Activated T-cell treated with anti-CD3 and anti-CD28 coated beads for 4 hours (primary cell): ENCODE measurements at places on chromosomes 5 and 9.
A peak's percentile ranks its signal among the peaks of the same experiment; 100 is the strongest.

DNA sequence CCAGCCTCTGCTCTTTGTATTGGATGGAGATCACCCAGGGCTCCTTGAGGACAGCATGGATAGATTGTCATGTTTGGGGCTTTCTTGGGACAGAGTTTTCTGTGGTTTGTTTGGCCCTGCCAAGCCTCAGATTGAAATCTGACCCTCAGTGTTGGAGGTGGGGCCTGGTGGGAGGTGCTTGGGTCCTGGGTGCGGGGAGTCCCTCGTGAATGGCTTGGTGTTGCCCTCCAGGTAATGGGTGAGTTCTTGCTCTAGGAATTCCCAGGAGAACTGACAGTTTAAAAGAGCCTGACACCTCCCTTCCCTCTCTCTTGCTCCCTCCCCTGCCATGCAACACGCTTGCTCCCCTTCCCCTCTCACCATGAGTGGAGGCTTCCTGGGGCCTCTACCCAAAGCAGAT lies 48.6 kb upstream of the OLFM1 start:
- DNase-seq, result no peak

- no peak for DNase-seq
These were observed 311.0 kb downstream of the NSG2 start for GRCh38 chr5:174356536-174356935.

DNA sequence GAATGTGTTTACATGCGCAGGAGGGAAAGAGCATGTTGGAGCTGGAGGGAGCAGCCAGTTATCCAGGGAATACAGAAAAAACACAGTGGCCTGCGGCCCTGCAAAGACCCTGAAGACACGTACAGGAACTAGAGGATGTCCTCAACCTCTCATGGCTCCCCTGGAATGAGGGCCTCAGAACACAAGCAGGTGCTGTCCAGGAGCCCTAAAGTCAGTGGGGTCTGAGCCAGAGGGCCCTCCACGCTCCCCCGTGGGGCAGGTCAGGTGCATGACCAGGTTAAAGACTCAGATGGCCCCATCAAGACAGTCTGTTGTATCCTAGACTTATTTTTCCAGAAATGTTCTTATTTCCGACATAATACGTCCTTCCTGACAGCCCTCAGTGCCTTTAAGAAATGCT lies 106.9 kb downstream of the ROR2 start:
- DNase-seq, result no peak

- peak; percentile 40 for DNase-seq
These were observed 60.2 kb downstream of the FBXO38 start for GRCh38 chr5:148443998-148444397.

- DNase-seq, result no peak
These were observed 120.8 kb upstream of the MTAP start for GRCh38 chr9:21681641-21682040.

DNA sequence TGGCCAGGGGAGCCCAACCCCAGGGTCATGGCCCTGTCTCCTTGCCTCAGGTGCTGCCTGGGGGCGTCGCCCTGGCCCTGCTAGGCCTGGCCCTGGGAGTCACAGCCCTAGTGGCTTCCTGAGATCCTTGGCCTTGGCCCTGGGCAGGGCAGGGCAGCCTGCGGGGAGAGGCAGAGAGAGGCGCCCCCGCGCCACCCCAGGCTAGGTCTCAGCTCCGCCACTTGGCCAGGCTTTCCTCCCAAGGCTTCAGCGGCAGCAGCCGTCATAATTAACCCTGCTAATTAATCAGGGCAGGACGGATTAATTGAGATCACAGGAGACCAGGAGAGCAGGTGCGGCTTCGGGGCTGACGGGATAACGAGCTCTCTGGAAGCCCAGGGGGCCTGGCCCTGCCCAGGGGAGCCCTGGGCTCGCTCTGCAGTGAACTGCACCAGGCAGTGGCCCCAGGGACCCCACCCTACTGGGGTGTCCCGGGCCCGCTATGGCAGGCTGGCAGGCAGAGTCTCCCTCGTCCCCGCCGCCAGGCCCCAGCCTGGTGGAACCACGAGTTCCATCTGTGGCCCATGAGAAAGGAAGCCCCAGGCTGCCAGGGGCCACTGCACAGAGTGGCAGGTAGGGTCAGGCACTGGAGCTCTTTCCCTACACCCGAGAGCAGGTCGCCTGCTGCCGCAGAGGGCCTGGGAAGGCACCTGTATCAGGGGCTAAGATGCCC lies 269.6 kb downstream of the PBX3 start:
- DNase-seq, result no peak

GRCh38 chr9:120477534-120478001 lies 102.4 kb downstream of the CDK5RAP2 start:
- peak; percentile 2 for DNase-seq

- no peak for DNase-seq
These were observed 535.7 kb upstream of the ACO1 start for GRCh38 chr9:31848505-31849285.

GRCh38 chr9:27665136-27665535 lies 91.9 kb upstream of the C9orf72 start:
- no peak for DNase-seq

- no peak for DNase-seq
These were observed 19.9 kb upstream of the KCNMB1 start for GRCh38 chr5:170408877-170409660.

GRCh38 chr9:72749276-72749675 lies 203.6 kb downstream of the ALDH1A1 start:
- no peak for DNase-seq

DNA sequence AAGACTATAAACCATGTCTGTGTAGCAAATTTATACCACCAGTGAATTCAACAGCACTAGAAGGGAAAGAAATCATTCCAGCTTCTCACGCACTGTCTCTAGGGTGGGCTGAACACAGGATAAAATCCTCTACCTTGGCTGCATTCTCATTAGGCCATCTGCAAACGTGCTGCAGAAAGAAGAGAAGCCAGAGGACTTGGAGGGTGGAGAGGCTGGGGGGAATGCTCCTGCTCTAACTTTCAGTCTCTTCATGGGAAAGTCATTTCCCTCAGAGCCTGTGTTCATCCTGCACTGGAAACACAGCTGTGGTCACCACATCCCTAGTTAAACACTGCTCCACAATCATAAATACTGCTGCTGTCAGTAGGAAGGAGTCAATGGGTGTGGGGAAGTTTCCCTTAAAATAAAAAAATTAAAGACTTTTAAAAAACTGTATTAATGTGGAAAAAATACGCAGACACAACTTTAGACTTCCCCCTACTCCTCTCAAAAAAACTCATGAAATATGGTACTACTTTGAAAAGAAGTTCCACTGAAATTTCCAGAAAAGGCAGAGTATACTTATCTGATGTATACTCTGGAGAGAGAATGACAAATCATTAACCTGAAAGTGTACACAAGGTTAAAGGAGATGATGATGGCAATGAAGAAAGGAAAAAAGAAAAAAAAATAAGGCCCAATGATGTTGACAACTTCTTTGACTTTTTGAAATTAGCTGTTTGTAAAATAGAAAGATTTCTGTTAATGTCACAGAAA lies 46.8 kb downstream of the LHFPL2 start:
- no peak for DNase-seq

DNA sequence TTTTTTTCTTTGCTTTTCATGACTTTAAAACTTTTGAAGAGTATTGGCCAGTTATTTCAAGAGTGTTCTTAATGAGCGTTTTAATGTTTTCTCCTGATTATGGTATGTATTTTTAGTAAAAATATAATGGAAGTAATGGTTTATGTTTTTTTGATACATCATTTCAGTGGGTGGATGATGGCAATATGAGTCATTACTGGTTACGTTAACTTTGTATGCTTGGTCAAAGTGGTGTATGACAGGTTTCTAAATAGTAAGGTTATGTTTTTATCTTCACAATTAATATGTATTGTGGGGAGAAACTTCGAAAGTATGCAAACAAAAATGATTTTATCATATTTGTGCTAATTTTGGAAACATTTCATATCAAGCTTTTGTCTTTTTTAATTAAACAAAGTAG lies 176.7 kb upstream of the PRDM9 start:
- DNase-seq, result no peak

GRCh38 chr5:140734354-140734753 lies 34.1 kb downstream of the ZMAT2 start:
- DNase-seq, result no peak

DNA sequence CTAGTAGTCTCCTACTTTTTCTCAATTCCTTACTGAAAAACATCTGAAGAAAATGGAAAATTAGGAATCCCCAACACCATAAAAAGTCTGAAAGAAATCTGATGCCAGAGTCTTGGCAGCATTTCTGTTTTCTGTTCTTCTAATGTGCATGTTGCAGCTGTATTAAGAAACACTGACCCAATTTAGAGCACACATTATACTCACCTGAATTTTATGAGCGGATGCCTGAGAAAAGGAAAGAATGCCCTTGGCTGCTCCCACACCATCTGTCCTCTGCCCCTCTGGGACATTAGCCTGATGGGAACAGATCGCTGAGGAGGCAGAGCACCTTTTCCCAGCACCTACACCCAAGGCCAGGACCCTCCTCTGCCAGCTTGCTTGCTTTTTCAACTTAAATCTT lies 14.1 kb upstream of the ANP32B start:
- DNase-seq, result no peak
